ENCODE measurements at places on chromosomes 3 and 15. TPM values are rescaled to one million over a fixed set of nuclear protein-coding genes. Genes with fewer than 3 reads are reported as not detected.
A peak's percentile ranks its signal among the peaks of the same experiment; 100 is the strongest.

The LHFPL4 gene
- total RNA-seq, result under 0.01 TPM

- DNase-seq, result peak; percentile 92
Observed at GRCh38 chr15:64883997-64884511, 27.6 kb upstream of the ANKDD1A start.

DNA sequence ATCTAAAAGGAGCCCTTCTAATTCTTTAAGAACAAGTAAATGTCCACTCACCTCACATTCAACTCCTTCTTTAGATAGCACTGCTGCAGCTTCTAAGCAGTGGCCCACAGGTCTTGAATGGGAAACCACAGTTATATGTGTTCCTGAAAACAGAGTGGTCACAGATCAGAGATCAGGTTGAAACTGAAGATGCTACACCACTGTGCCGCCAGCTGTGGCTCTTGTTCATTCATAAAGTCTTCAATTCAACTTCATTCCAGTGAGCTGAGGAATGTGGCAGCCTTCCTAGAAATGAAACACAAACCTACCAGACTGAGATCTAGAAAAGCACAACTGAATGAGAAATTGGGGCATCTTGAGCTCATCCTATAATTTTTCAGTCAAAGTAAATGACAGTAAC lies 4.0 kb downstream of the PDHB start:
- DNase-seq, result no peak

- no peak for DNase-seq
Observed at GRCh38 chr3:123102249-123102648, 35.4 kb downstream of the PDIA5 start.

- no peak for DNase-seq
Observed at GRCh38 chr3:142104763-142105162, 44.6 kb downstream of the TFDP2 start.

The SLC38A3 gene
- not detected for total RNA-seq

DNA sequence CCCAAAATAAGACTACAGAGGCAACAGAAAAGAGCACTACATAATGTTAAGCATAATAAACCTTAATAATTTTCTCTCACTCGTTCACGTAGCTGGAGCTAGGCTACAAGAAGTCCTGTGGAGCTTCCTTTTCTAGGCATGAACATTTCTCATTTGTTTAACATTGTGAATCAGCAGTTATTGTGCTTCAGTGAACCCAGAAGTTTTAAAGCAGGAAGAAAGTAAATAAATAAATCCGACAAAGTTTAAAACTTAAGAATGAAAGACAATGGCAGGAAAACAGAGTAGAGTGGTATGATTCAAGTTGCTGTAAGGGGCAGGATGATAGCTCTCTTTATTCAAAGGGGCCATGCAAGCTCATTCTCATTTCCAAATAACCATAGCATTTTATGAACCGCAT lies 191.8 kb downstream of the LSAMP start:
- no peak for DNase-seq

All from fibroblast of villous mesenchyme (primary cell).